ENCODE measurements at places on chromosomes 16 and 17.

DNA sequence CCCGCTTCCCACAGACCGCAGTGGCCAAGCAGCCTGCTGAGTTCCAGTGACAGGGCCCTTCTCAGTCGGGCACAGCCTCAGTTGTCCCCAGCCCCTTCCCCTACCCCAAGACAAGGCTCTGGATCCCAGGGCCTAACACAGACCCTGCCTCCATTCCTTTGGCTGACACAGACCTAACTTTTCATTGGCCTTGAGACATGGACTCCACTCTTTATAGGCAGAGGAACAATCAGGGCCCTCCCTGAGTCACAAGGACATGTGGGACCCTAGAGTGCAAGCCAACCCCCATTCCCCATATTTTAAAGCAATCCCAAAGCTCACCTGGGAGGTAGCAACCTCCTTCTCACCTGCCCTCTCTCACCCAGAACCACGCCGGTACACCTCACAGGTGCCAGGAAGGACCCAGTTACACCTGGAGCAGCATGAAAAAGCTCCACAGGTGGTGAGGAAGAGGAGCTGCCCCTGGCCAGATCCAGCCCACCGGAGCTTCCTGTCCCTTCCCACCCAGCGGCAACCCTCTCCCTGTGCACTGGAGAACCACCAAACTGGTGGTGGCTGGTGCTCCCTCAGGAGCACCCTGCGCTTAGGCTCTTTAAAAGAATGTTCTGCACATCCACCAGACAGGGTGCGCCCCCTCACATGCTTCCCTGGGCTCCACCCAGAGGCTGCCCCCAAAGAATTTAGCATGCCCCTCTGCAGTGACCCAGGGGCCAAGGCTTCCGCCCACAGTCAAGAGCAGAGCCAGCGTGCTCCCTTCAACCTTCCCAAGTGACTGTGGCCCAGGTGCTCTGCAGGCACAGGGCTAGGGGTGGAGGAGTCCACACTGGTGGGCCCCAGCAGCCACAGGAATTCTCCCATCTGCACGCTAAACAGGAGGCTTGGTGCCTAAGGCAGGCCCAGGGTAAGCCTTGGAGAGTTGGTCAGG, 3.4 kb downstream of the MNT start:
- no peak for DNase-seq

GRCh38 chr17:42120161-42120769, 902 bp downstream of the KAT2A start:
- no peak for DNase-seq

GRCh38 chr16:87733190-87733589, 32.6 kb downstream of the KLHDC4 start:
- DNase-seq: no peak

GRCh38 chr17:77429369-77429968, 288.7 kb downstream of the SEC14L1 start:
- DNase-seq: no peak

- no peak for DNase-seq
These were observed 245.9 kb upstream of the RPL38 start for GRCh38 chr17:73957564-73957963.

GRCh38 chr17:5864741-5865657, 205.2 kb upstream of the WSCD1 start:
- no peak for DNase-seq

Measured in stimulated activated CD8-positive, alpha-beta memory T cell treated with anti-CD3 and anti-CD28 coated beads, Interleukin-15, amount 100 ng/mL, for 24 hours (primary cell).